ENCODE measurements at places on chromosomes 1 and 21.

- no peak for DNase-seq
Observed at GRCh38 chr1:18005238-18005637, 102.4 kb upstream of the IGSF21 start.

DNA sequence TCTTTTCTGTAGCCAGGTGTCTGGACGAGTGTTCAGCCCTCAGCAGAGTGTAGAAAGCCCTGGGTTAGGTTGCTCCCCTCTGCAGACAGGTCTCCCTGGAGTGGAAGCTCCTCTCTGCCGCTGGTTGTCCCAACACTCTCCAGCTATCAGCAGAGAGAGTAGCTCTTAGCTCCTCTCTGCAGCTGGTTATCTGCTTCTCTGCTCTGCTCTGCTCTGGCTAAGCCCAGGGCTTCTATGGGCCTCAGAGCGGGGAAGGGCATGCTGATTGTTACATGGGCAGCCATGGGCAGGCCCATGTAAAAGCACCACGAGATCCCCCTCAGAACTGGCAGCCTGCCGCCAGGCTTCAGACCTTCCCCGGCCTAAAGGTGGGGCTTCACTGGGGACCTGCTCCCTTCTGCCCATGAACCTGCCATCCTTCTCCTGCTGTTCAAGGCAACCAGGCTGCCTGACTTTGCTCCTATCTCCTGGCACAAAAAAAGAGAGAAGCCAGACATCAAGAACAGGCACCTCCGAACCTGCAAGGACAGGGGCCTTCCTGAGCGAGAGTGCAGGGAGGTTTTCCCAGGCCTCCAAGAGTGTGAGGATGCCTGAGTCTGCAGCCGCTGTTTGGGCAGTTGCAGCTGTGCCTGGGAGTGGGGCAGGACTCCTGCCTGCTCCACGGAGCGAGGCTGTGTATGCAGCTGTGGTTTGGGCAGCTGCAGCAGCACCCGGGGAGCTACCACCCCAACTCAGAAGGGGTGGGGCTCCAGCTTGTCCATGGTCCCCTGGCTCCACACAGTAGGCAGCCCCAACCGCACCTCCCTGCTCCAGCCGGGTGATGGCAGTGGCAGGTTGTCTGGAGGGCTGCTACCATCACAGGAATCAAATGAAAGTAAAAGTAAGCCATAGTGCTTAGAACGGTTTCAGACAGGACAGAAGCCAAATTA lies 973.7 kb downstream of the LTN1 start:
- no peak for DNase-seq

DNA sequence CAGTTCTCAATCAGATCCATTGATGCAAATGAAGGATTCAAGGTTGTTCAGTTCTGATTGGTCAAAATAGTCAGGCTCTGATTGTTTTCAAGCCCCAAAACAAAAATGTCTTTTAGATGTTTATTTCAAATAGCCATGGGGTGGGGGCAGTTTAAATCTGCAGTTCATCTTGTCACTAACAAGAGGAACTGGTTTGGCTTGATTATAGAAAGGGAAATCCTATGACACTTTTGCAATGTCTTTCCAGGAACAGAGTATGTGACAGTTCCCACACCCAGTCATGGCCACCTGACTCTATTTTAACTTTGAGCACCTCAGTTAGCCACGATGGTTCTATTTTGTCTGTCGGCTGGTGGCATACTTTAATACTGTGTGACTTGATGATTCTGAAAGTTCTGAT lies 1544.1 kb downstream of the PLA2G4A start:
- DNase-seq, result no peak

DNA sequence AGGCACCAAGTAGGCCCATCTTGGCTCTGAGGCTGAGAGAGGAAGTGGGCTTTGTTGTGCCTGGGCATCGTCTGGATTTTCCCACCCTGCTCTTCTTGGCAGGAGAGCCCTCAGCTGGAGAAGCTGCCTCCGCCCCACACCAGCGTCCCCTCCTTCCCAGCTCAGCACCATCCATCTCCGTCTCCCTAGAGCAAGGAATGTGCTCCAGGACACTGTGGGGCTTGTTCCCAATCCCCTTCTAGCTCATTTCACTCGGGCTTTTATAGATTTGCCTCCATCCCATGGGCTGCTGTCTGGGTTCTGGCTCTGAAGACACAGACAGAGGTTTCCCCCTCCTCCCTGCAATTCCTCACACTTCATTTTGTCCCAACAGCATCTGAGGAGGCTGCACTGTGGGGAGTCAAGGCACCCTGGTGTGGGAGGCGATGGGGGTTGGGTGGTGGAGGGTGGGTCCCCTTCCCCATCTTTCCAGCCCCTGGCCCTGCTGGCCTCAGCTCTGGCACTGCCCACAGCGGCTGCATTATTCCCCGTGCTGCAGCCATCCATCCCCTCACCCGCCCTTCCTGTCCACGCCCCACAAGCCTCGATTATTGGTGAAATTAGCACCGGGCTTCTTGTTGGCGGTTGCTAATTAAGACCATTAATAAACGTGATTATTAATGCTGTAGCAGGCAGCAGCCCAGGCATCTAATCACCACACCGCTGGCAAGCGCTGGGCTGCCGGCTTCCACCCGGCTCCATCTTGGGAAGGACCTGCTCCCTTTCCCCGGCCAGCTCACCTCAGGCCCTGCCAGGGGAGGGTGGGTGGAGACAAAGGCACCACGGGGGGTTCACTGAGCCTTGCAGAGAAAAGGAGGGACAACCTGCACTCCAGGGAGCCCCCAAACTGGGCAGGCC lies 21.7 kb downstream of the RHBG start:
- DNase-seq, result no peak
